Naive thymus-derived CD4-positive, alpha-beta T cell (primary cell): ENCODE measurements at places on chromosomes 6 and 20. TPM values are rescaled to one million over a fixed set of nuclear protein-coding genes. Genes with fewer than 3 reads are reported as not detected.

Gene LKAAEAR1
- 0.71 TPM for total RNA-seq

Gene BNIP5
- total RNA-seq: not detected

Gene VIP
- total RNA-seq: not detected

Gene KHDRBS2
- total RNA-seq: not detected

GRCh38 chr6:108549241-108549640 is 11.5 kb upstream of the FOXO3 start:
- DNase-seq: no peak

DNA sequence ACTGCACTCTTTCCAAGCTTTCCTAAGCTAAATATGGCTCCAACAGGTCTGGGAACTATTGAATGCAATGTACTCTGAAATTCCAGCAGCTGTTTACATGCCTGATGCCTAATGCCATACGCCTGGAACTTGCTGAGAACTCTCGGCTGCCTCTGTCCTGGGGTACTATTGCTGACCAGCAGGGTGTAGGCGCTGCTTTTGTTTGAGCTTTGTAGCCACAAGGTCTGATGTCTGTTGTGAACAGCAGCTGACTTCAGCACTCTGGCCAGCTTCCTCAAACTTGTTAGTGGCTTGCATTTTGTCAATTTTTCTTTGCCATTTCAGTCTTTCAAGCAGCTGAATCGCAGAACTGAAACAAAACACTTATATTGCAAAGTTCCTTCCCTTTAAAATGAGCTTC is 26.7 kb downstream of the SAYSD1 start:
- DNase-seq: no peak

- no peak for DNase-seq
Observed at GRCh38 chr6:145883263-145883662, 68.7 kb upstream of the FBXO30 start.
